Osteocyte (in vitro differentiated cells): ENCODE measurements at places on chromosomes 7 and 10. TPM values are rescaled to one million over a fixed set of nuclear protein-coding genes. Genes with fewer than 3 reads are reported as not detected.

- DNase-seq: no peak
Observed at GRCh38 chr10:80488539-80489066, 34.5 kb downstream of the TSPAN14 start.

The GAD2 gene
- total RNA-seq: not detected in 2 replicates

- DNase-seq: no peak
Observed at GRCh38 chr10:12396093-12396492, 46.7 kb downstream of the CAMK1D start.

DNA sequence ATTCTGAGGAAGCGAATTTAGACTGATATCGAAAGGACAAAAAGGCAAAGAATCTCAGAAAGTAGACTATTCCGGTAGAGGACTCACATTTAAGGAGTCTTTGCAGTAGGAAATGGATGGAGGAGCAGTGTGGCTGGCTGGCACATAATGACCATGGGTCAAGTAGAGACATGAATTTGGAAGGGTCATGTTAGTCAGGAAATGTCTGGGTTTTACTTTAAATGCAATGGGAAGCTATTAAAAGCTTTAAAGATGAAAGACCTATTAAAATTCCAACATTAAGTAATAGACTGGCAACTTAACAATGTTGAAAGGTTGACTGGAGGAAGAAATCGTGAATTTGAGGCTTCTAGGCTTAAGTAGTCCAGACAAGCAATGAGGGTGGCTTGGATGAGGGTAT lies 90.0 kb upstream of the SEMA3C start:
- DNase-seq: no peak

The CALML5 gene
- total RNA-seq: not detected in 2 replicates

The KCNIP2 gene
- 3.2 and 3.5 TPM in 2 replicates for total RNA-seq

DNA sequence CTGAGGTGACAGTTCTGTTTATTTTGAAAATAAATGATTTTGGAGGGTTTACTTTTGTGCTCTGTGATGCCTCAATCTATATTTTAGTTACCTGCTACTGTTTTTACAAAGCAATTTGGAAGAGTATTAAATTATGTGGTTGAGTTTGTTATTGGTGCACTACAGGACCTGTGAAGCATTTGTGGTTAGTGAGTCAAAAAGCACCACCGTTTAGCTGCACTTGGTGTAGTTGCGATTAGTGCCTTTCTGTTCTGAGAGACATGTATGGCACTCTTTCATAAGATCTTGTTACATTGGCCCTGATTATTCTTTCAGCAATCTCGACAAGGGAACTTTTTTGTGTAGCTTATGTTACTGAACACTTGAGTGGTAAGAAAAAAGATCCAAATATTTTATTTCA lies 132.2 kb downstream of the BBS9 start:
- no peak for DNase-seq

The ANTXRL gene
- total RNA-seq: not detected in 2 replicates

The EGFR gene
- total RNA-seq: 56.2 and 56.5 TPM in 2 replicates

DNA sequence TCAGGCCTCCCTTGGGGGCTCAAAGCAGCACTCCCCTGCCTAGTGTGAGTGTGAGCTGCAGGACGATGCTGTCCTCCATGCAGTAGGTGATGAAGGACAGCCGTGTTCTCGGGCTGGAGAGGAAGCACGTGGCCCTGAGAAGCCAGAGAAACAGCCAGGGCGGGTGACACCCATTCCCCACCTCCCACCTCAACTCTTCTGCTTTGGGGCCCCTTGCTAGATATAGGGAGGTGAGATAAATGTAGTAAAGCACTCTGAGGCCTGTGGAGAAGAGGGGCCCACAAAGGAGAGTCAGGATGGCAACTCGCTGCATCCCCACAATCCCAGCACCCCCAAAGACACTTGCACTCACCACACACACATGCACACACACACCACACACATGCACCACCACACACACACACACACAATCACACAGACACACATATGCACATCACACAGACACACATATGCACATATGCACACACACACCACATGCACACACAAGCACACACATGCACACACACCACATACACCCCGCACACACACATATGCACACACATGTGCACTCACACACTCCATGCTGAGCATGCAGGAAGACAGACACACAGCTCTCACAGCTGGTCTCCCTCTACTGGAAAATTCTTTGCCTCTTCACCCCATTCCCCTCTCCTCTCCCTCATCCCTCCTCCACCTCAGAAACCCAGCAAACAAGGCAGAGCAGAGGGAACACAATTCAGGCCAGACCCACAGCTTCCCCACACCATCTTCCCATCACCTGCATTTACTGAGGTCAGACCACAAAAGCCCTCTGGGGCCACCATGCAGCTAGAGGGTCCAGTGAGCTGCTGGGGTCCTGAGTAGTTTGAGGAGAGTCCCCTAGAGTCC lies 30.5 kb downstream of the ANXA8 start:
- DNase-seq: peak; percentile 54

The SUPV3L1 gene
- total RNA-seq: 27.3 and 30.5 TPM in 2 replicates

DNA sequence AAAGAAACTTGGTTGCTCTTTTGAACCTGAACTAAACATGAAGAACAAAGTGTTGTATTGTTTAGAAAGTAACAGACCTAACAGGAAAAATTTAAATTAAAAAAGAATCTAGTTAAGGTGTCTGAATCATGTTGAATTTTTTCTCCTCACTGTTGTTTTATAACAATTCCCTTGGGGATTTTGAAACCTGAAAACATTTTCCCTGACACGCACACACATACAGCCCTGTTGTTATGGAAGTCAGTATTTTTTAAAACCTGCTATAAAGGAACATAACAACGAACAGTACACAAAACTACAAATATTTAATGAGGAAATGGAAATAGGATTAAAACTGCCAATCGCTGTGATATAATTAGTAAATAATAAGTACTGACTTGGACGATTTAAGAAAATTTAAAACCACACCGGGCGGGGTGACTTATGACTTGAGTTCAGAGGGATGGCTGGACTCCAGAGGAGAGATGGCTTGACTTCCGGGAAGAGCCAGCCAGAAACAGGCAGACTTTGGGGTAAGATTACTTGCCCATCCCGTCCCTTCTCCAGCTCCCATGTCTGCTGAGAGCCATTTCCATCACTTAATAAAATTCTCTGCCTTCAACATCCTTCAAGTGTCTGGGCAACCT lies 16.2 kb upstream of the SPOCK2 start:
- no peak for DNase-seq

DNA sequence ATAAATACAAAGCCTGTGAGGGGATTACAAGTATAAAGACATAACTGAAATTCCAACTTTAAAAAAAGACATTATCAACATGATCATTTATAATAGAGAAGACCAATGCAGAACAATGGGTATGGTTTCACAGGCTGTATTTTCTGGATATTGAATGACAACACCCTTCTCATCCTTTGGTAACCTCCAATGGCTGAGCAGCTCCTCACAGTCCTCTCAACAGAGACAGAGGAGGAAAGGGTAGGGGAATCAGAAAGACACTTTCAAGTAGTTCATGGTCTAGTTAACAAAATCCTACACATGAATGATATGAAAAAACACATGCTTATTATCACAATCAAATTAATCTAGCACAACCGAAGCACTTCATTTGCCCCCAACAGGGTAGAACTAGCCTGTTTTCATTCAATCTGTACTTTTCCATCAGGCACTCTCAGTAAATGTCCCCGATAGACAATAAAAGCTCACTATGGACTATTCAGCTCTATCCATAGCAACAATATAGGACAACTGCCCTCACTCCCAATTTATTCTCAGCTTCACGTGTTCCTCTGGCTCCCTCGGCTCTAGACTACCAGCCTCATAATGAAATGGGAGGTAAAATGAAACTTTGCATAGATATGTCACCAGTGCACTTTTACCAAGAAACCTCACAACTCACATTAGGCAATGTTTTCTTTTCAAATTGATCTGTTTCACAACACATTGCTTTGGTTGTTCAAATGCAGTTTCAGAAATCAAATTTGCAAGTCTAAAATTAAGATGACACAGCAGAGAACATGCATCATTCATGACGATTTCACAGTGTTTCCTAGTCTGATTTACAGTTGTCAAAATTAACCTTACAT lies 211.4 kb downstream of the THSD7A start:
- no peak for DNase-seq
